ENCODE measurements at places on chromosomes 2 and 18.
A peak's percentile ranks its signal among the peaks of the same experiment; 100 is the strongest.

DNA sequence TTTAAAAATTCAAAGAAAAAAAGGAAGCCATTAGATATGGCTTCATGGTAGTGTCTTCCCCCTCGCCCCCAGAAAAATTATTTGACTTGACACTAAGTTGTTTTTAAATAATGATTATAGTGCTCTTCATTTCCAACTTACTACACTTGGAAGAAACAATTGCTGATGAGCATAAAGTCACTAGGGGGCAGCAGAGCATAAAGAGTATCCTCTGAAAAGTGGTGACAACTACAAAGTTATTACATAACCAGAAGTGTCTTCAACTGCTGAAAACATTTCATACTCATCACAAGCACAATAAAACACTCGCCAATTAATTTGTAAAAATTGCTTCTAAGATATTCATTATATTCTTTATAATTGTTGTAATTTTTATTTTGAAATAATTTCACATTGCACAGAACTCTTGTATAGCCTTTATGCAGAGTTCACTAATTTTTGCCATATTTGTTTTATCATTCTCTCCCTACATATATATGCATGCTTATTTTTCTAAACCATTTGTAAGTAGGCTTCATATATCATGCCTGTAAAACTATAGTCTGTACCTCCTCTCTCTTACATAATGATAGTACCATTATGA, 54.9 kb downstream of the EXOC6B start:
- no peak for DNase-seq

DNA sequence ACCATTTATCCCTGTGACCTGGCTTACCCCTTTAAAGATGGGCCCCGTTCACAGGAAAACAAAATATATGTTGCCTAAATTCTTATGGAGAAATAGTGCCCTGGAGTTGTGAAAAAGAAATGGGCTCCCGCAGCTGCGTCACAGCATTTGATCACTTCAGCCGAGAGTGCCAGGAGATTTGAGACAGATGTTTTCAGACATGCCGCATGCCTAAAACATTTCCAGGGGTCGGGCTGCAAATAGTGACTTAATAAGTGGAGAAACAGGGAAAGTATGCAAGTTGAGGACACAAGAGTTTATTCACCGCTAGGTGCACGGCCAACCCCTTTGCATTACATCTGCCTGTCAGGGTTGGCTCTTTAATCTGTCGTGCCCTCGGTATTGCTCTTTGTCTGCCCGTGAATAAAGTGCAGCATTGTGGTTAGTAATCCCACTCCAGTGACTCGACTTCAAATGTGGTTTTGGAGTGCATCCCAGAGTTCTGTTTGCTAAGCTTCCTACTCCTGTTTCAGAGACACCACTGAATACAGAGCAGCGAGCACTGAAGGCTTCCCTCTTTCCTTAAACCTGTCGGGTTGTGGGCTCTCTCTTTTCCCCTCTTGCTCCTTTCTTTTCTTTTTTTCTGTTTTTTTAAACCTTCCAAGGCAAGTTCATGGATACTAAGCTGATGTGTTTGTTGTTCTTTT, 187.5 kb downstream of the LTBP1 start:
- peak; percentile 51 for DNase-seq

DNA sequence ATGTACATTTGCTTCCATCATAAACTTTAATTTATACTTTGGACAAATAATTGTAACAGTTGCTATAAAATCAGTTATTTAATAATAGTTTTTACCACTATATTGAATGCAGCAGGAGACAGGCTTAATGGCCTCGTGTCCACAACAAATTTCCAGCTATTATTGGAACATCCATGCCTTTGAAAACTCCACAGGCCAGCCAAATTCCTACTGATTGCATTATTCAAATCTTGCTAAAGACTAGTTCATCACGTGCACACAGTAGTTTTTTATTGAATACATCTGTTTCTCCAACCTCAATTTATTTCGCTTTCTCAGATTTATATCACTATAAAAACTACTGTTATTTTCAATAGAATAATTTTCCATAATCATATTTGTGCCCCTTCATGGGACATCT, 18.4 kb upstream of the PTPRM start:
- no peak for DNase-seq

- DNase-seq = no peak
Measured at GRCh38 chr18:58599106-58599505, 29.8 kb downstream of the ALPK2 start.

DNA sequence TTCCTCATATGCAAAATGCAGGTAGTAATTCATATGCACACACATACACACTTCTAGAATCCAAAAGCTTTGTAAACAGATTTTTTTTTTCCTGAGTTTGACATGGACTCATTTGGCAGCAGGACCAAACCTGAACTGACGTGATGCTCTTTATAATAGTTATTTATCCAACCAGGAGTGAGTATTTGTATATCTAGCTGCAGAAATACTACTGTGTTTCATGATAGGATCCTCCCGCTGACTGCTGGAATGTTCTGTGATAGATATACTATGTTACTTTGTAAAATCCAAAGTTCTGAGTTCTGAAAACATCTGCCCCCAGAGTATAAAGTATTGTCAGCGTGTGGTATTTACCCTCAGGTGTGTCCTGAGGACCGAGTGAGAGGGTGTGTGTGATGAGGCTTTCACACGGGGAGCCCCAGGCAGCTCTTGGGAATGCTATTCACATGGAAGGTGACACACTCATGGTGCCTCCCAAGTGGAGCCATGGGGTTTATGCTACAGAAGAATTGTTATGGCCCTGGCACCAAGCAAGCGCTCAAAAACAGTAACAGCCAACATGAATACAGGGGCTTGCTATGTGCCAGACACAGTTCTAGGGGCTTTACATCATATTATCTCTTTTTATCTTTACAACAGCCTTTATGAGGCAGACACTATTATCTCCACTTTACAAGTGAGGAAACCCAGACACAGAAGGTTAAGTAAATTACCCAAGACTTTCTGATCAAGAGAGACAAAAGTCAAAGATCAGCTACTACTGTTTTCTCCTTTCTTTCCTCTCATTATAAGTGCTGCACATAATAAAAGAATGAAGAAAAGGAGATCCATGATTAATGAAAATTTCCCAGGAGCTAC, 16.7 kb upstream of the TXNDC2 start:
- DNase-seq = no peak

- no peak for DNase-seq
Measured at GRCh38 chr2:37226863-37227262, 4.5 kb downstream of the CEBPZ start.

- no peak for DNase-seq
Measured at GRCh38 chr2:172232708-172233396, 130.2 kb upstream of the DLX2 start.

All from left ventricle myocardium inferior (tissue), 1 donor.